ENCODE measurements at places on chromosomes 3 and 15.
A peak's percentile ranks its signal among the peaks of the same experiment; 100 is the strongest.

- peak; percentile 44 for DNase-seq
These were observed 5.1 kb downstream of the RBP1 start for GRCh38 chr3:139534455-139534812.

DNA sequence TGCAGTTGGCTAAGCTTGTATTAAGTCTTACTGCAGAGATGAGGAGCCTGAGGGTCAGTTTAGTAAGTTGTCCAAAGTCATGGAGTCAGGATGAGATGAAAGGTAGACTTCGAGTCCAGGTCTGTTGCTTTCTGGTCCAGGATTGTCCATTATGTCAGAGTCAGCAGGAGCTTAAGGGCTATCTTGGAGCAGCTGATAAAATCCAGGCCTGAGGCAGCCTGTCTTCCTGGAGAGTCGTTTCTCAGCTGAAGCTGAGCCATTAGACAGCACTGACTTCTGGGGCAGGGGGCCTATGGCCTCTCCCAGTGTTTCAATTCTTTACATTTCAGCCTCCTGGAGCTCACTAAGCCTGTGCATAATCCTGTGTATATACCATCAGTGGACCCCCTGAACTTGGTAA lies 219.5 kb upstream of the GAP43 start:
- DNase-seq: no peak

GRCh38 chr3:116001151-116001621 lies 377.9 kb downstream of the GAP43 start:
- DNase-seq: no peak

DNA sequence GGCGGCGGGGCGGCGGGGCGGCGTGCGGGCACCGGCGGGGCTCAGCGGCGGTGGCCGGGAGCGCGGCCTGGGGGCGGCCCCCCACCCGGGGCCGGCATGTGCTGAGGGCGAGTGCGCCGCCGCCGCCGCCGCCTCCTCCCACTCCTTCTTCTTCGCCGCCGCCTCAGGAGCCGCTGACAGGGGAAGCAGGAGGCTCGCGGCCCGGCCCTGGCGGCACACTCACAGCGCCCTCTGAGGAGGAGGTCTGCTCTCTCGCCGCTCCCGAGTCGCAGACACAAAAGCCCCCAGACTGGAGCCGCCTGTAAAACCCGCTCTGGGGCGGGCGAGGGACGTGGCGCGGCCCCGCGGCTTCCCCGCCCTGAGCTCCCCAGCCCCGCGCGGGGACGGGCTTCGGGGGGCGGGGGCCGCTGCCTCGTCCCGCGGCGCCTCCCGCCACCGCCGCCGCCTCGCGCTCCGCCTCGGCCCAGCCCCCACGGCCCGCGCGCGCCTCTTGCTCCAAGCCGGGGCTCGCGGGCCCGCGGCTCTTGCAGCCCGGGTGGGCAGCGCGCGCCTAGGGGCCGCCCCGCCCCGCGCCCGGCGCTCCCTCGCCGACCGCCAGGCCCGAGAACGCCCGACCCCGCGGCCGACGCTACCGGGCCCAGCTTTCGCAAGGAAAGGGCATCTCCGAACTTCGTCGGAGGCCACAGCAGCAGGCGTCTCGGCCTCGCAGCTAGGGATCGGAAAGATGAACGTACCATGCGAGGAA lies at the start of gene PYGO1:
TSS of gene PYGO1 (minus strand) at position 276 of the 745 bp plus-strand sequence. CDS start 462 bp downstream, outside the sequence.
- DNase-seq: peak; percentile 29

DNA sequence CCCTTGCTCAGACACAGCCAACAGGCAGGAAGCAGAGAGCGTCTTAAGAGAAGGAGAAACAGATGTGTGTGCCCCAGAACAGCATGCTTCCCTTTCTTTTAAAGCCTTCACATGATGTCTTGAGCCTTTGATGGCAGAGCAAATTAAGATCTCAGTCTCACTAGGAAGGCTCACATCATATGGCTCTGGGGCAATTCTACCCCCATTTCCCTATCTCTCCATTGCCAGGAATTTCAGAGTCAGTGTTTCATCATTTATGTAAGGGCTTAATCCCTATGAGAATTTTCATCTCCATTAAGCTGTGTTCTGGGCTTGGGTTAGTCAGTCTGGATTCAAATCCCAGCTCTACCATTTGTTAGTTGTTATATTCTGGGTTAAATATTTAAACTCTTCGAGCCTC lies 41.4 kb upstream of the GLCE start:
- no peak for DNase-seq

- DNase-seq: peak; percentile 35
These were observed 1.9 kb downstream of the VGLL4 start for GRCh38 chr3:11641683-11642430.

DNA sequence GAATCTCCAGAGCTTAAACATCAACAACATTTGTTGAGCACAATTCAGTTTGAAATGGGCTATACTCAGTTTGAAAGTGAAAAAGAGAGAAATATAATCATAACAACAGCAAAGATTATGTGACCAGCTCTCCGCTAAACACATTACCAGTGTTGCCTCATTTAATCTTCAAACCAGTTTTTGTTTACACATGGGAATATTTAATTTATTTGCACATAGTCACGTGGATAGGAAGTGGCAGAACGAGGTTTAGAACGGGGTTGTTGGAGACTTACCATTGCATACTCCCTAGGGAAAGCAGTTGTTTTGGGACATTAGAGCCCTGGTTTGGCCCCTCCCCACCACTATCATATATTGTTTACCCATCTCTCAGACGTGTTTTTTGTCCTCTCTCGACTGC lies 77.2 kb downstream of the IL1RAP start:
- DNase-seq: no peak

- DNase-seq: no peak
These were observed 184.5 kb downstream of the FNDC3B start for GRCh38 chr3:172223870-172224269.

- peak; percentile 23 for DNase-seq
These were observed 204.2 kb downstream of the NFKBIZ start for GRCh38 chr3:102053375-102053989.

- no peak for DNase-seq
These were observed 159.8 kb upstream of the TSC22D2 start for GRCh38 chr3:150248116-150248887.

DNA sequence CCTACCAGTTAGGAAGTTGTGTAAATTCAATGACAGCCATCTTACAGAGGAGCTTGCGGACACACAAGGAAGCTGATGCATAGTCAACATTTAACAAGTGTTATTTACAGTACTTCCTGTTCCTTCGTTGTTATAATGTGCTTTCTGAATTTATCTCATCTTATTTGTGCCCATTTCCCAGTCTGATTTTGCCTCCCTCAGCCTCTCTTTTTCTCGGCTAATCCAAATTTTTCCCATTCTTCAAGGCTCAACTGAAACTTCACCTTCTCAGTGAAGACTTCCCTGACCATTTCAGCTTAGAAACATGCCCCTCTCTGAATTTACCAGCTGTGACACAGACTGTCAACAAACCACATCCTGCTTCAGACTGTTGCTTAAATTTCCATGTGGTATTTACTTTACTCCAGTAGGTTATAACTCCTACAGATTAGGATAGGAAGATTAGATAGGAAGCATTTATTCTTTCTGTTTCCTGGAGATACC lies 55.7 kb upstream of the CP start:
- DNase-seq: peak; percentile 31

DNA sequence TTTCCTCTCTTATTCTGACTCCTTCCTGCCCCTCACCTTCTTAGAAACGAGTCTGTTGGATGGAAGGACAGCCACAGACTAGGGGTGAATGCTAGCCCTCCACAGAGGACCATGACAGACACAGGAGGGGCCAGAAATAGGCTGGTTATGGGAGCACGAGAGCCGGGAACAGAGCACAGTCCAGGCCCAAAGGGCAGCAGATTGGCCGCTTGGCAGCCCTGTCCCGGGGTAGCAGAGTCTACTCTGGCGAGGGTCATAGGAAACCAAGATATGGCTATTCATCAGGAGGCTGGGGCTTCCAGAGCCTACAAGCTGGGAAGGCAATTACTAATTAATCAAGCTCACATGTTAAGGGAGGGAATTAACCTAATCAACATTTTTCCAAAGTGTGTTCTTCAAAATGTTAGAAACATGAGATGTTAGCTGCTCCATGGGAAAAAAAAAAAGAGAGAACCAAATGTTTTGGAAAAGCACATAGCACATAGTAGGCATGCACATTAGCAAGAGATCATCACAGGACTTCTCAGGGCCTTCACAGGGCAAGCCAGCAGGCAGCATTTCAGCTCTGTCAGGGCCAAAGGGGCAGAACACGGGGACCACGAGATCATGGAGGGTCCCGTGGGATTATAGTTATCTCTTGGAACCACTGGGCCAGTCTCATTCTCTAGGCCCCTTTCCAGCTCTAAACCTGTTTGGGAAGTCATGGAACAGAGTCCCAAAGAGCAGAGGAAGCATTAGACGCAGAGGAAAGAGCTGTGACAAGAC lies 13.3 kb downstream of the SEMA3G start:
- DNase-seq: no peak

DNA sequence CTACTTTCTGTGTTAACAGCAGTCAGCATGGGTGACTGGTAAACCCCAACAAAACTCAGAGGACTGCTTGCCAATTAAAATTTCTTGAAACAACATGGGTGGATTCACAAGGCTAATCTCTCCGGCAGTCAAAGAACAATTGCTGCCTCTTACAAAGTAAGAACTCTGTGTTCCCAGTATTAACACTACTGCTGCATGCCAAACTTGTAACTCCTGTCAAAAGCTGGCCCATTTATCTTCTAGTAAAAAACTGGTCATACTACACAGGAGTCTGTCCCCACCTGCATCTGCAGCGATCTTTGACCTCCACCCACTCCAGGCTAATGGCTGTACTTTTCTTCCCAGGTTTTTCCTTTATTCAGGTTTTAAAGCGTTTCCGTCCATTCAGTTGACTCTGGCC lies 8.7 kb upstream of the ZNF589 start:
- DNase-seq: no peak

- DNase-seq: peak; percentile 70
These were observed 25.6 kb upstream of the FAM174B start for GRCh38 chr15:92681141-92681631.

- no peak for DNase-seq
These were observed 234.6 kb downstream of the RBMS3 start for GRCh38 chr3:29515451-29515850.

DNA sequence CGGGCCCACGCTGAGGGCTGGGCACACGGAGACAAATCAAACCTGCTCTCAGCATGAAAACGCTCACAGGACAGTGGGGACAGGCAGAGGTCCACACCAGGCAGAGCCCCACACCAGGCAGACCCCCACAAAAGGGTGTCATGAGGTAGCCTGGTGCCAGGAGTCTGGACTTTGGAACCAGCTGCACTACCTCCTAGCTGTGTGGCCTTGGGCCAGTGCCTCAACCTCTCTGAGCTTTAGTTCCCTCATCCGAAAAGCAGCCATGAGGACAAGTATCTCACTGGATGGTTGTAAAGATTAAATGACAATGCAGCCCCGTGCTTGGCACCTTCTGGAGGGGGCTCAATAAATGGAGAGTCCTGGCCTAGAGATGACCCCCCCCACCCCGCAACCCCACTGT lies 16.5 kb upstream of the CRABP1 start:
- DNase-seq: no peak

GRCh38 chr3:21174461-21174860 lies 576.5 kb downstream of the ZNF385D start:
- DNase-seq: peak; percentile 35

DNA sequence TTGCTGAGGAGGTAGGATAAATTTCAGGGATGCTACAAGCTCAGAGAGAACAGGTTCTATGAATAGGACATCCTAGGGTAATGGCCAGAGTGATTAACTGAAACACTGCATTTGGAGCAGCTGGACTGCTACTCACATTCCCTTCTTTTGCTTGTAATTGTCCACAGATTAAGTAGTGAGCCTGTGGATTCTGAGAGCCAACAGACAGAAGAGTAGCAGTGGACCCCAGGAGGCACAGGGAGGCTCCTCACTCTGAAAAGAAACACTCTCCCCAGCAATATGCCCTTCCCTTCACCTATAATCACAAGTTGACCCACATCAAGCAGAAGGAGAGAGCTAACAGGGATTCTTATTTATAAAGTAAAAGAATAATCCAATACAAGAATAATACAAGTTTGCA lies 10.6 kb upstream of the RFX7 start:
- no peak for DNase-seq

DNA sequence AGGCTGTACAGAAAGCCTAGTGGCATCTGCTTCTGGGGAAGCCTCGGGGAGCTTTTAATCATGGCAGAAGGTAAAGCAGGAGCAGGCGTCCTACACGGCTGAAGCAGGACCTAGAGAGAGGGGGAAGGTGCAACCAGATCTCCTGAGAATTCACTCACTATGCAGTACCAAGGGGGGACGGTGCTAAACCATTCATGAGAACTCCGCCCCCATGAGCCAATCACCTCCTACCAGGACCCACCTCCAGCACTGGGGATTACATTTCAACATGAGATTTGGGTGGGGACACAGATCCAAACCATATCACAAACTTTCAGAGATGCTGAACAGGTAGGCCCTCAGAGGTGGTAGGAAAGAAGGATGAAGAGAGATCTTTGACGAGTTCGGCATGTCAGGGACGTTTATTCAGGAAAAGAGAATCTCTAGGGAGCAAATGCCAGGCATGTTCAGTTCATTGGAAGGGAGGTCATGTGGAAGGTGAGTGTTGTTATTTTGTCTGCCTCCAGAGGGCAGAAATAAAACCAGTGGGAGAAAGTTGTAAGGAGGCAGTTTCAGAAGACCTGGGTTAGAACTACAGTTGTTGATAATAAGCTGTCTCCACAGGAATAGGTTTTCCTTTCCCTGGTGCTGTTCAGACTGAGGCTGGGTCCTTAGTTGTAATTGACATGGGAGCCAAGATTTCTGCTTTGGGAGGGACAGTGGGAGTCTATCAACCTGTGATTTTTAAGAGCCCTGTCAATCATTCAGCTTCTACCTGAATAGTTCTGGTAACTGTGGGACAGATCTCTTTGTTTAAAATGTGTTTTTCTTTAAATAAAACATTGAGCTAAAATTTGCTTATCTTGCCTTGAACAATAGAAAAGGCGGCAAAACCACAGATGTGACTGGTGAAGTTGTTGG lies 4.3 kb upstream of the FNDC3B start:
- peak; percentile 10 for DNase-seq

GRCh38 chr3:128603811-128604775 lies 46.5 kb downstream of the RPN1 start:
- no peak for DNase-seq

DNA sequence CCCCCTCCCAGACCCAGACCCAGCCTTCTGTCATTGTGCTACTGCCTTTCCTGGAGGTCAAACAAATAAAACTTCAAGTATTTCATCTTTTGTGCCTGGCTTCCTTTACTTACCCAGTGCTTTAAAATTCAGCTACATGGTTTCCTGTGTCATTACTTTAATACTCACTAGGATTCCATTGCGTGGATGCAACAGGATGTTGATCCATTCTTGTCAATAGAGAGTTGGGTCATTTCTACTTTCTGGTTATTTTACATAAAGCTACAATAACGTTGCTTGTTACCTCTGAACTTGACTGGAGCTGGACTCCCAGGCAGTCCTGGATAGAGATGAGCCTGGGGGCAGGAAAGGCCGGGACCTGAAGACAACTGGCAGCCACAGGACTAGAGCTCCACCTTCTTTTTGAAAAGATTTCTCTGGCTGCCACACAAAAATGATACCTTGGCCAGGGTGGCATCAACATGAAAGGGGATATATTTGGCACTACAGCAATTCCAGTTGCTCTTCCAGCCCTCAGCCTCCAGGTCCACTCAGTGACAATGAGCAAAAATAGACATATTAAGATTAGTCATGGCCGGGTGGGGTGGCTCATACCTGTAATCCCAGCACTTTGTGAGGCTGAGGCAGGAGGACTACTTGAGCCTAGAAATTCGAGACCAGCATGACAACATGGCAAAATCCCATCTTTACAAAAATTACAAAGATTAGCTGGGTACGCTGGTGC lies 23.3 kb upstream of the HEG1 start:
- no peak for DNase-seq

Measured in GM04504 (cell line).